Keratinocyte (primary cell): ENCODE measurements at places on chromosomes 2 and 18.

- DNase-seq, result no peak
These were observed 214.8 kb downstream of the ZNF521 start for GRCh38 chr18:25137197-25137472.

DNA sequence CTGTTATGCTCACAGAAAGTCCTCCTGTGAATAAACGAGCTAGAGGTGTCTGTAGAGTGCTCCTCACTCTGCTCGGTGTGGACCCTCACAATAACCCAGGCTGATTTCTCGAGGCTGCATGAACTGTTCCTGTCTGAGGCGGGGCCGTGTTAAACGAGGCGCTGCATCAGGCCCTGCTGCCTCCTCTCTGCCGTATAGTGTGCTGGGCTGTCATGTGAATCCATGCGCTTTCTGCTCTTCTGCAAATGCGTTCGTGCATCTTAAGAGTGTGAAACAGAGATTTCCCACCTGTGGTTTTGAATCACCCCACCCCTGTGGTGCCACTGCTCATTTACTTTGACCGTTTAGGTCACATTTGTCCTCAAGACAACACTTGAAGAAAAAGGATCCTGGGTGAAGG, 26.2 kb downstream of the TRAF3IP1 start:
- DNase-seq, result no peak

- no peak for DNase-seq
These were observed 839.6 kb downstream of the TSN start for GRCh38 chr2:122595065-122595464.

- DNase-seq, result no peak
These were observed 24.7 kb downstream of the NUP35 start for GRCh38 chr2:183148955-183149354.

DNA sequence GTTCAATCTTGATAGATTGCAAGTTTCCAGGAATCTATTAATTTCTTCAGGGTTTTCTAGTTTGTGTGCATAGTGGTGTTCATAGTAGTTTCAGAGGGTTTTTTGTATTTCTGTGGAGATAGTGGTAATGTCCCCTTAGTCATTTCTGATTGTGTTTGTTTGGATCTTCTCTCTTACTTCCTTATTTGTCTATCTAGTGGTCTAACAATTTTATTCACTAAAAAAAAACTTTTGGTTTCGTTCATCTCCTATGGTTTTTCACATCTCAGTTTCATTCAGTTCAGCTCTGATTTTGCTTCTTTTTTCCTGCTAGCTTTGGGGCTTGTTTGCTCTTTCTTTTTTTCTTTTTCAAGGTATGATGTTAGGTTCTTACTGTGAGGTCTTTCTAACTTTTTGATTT, 94.5 kb downstream of the SNTG2 start:
- DNase-seq, result no peak

DNA sequence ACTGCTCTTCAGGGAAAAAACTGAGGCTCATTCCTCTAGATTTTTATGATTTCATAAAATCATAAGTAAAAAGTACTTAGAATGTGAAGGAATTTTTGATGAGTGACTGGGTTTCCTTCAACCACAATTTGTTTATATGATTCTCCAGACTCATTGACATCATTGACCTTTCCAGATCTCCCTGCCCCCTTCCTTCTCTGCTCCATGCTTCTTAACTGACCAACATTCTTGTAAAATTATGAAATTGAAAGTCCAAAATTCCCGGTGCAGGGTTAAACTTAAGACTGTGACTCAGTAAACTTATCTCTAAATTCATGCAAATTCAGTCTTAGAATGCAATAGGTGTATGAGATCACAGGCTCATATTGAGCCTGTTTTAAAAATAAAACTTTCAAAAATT, 648.9 kb downstream of the TDRD15 start:
- DNase-seq, result no peak

DNA sequence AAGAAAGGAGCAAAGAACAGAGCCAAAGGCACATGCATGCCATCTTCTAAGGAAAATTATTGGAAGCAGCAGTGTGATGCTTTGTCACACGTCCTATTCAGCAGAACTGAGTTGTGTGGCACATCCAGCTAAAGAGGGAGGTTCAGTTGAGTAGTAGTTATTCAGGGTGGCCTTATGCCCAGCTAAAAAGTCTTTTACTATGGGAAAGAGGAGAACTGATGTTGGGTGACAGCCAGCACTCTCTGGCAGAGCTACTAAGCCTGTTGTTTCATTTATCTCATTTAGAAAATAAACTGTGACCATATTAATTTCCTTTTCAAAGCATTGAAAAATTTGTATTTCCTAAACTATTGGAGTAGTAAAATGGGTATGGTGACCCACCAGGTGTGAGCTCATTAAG, 18.5 kb downstream of the ITGA6 start:
- no peak for DNase-seq

DNA sequence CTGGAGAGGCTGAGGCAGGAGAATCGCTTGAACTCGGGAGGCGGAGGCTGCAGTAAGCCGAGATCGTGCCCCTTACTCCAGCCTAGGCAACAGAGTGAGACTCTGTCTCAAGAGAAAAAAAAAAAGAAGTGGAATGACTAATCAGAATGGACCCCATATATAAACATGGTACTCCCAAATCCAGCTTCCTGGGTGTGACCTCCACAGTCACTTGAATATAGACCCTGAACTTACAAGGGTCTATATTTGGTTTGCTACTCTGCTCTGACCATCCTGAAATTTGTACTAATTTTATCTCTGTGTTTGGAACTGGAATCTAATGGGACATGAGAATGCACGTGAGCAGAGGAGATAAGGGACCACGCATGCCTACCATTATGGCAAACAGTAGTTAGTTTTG, 275.0 kb downstream of the TNS1 start:
- DNase-seq, result no peak

DNA sequence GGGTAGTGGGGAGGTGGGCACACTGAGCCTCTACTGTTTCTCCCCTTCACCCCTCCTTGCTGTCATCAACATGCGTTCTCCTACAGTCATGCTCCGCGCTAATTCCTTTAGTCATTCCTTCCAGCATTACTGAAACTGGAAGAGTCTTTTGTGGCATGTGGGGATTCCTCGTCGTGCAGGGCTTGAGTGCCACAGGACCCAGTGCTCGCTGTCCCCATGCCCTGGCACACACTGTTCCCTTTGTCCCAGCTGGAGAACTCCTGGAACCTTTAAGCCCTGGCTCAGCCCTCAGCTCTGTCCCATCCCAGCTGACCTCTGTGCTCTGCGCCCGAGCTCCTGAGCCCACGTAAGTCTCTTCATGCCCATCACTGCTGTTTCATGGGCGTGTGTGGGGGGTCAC, 42.1 kb downstream of the ODC1 start:
- no peak for DNase-seq

DNA sequence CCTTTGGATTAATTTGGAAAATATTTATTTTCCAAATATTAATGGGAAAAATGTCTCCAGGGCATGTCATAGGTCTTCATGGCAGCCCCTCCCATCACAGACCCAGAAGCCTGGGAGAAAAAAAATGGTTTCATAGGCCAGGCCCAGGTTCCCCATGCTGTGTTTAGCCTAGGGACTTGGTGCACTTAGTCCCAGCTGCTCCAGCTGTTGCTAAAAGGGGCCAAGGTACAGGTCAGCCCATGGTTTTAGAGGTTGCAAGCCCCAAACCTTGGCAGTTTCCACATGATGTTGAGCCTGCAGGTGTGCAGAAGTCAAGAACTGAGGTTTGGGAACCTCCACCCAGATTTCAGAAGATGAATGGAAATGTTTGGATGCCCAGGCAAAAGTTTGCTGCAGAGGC, 309.6 kb downstream of the SOCS6 start:
- no peak for DNase-seq

DNA sequence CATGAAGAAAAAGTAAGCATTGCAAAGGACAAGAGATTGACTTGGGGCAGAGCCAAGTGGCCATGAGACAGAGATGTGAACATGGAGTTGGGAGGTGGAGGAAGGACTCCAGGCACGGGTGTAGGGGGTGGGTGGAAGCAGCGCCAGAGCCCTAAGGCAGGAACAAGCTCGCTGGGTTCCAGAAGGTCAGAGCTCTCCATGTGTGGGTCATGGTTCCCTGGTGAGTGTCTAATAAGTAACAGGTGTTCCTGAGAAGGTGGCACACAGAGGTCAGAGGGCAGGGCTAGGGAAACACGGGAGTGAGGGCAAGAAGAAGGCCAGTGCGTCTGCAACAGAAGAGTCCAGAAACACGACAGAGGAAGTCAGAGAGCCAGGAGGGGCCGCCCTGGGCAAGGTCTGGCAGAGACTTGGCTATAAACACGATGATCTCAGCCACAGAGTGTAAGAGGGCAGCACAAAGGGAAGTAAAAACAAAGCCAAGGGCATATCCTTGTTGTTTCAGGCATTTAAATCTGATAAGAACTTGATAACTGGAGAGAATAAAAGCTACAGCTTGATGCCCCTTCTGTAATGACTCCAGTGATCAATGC, 260.8 kb downstream of the TGIF1 start:
- DNase-seq, result no peak

GRCh38 chr2:196245378-196246140, 74.2 kb upstream of the STK17B start:
- no peak for DNase-seq

GRCh38 chr2:127516041-127516762, 10.1 kb downstream of the IWS1 start:
- no peak for DNase-seq

GRCh38 chr18:74290794-74291471, 830 bp downstream of the CYB5A start:
- DNase-seq, result no peak

DNA sequence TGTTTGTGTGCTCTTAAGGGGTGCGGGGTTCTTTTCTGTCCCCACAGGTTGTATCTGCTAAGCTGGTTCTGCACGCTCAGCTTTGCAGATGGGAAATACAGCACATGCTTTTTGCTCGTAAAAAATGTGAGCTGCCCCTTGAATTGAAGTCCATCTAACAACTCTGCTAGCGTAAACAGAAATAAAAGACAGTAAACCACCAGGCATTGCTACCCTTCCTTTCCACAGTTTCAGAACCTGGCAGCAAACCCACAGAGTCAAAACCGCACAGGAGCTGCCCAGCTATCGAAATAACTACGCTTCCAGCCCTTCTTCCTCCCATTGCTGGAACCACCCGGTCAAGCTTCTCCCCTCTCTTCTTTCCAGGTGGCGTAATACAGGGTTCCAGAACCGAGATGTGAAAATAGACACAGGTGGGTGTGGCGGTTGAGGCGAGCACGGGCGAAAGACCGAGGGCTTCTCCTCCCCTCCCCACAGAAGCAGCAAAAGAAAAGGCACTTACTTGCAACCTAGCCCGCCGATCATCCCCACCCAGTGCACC, 479 bp downstream of the SCN9A start:
- no peak for DNase-seq

DNA sequence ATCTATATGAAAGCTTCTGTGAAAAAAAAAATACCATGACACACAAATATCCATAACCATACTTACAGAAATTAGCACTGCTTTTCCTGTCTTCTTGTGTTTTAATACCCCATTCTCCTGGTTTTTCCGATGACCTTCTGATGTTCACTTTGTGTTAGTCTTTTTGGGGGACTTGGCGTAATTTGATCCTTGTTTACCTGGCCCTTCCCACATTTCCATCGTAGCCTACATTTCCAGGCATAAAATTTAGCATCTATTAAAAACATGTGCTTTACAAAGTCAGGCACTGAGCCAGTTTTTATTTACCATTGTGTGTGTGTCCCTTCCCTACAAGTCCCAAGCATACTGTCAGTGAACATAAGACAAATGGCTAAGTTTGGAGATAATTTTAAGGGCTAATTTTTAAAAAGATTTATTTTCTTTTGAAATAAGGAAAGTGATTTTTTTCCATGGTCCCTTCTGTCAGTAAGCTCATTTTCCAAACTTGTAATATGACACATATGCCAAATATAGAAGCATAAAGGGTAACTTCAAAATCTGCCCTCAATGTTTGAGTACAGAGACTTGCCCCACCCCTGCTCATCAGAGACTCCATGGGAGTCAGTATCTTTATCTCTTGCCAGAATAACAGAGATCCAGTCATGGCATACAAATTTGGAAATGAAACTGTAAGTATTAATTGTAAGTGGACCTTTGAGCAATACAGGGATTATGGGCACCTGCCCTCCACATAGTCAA, 27.3 kb downstream of the SESTD1 start:
- DNase-seq, result no peak

- DNase-seq, result no peak
These were observed 40.2 kb upstream of the ZNF521 start for GRCh38 chr18:25392192-25392591.

GRCh38 chr2:63817382-63817781, 24.3 kb upstream of the UGP2 start:
- DNase-seq, result no peak

- DNase-seq, result no peak
These were observed 9.3 kb upstream of the KCNS3 start for GRCh38 chr2:17869128-17869527.

DNA sequence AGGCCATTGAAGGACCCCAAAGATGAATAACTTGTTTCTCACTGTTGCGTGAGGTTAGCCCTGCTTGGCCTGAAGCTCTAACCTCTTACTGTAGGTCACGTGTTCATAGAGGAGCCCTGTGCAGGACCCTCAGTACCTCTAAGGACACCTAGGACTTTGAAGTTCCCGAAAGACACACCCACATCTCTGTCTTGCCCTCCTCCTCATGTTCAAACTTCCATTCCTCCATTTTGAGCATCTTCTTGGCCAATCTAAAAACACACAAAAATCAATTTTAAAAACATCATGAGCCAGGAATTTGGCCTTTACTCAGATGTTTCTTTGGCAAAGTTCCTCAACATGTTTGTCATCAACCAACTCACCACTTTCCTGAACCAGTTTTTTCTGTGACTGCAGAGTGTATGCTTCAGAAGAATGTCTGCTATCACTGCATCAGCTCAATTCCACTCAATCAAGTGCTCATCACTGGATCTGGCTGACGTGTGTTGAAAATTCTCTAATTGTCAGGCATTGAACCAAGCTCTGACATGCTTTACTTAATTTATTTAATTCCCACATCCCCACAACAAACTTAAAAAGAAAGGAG, 101.6 kb downstream of the AP1S3 start:
- no peak for DNase-seq

DNA sequence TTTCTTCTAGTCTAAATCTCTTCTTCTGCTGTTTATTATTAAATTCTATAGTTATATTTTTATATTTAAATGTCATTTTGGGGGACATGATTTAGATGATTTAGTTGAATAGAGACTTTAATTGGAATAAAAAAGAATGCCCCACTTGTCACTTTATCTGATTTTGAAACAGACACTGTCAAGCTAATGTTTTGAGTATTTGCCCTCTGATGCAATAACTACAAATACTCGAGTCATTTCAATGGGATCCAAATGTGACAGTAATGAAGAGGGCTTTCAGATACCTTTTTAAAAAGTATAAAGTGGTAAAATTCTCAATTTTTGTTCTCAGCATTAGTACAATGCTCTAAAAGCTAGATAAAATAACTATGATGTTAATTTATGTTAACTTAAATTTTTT, 257.3 kb upstream of the SESTD1 start:
- no peak for DNase-seq

- no peak for DNase-seq
These were observed 460.6 kb upstream of the DSEL start for GRCh38 chr18:67977067-67977616.
